Neural cell (in vitro differentiated cells): ENCODE measurements at places on chromosomes 6 and 20. TPM values are rescaled to one million over a fixed set of nuclear protein-coding genes. Genes with fewer than 3 reads are reported as not detected.

The IL17F gene
- not detected in 2 replicates for polyA plus RNA-seq

The ADGRB3 gene
- 62.4 and 66.5 TPM in 2 replicates for polyA plus RNA-seq

The LTA gene
- 0.56 TPM in 1 of 2 replicates, not detected in the other for polyA plus RNA-seq

The TNFRSF6B gene
- polyA plus RNA-seq, result 9.4 TPM in 1 of 2 replicates, not detected in the other

The SIRPG gene
- polyA plus RNA-seq, result not detected in 2 replicates

The PTCRA gene
- polyA plus RNA-seq, result not detected in 2 replicates

The MTFR2 gene
- 1.4 TPM in 1 of 2 replicates, not detected in the other for polyA plus RNA-seq

The E2F1 gene
- 1.8 and 2.3 TPM in 2 replicates for polyA plus RNA-seq

The C20orf141 gene
- not detected in 2 replicates for polyA plus RNA-seq

The SERINC3 gene
- 63.2 and 64.5 TPM in 2 replicates for polyA plus RNA-seq

The ANKEF1 gene
- 3.2 and 3.5 TPM in 2 replicates for polyA plus RNA-seq

The RAET1L gene
- not detected in 2 replicates for polyA plus RNA-seq

The MCHR2 gene
- not detected in 2 replicates for polyA plus RNA-seq

The CTCFL gene
- not detected in 2 replicates for polyA plus RNA-seq

The LKAAEAR1 gene
- 9.3 and 16.3 TPM in 2 replicates for polyA plus RNA-seq

The TNNC2 gene
- polyA plus RNA-seq, result 3.8 TPM in 1 of 2 replicates, not detected in the other

The KIF6 gene
- 0.06 and 2.1 TPM in 2 replicates for polyA plus RNA-seq

The CITED2 gene
- polyA plus RNA-seq, result 38.1 and 41.9 TPM in 2 replicates

The AVP gene
- not detected in 2 replicates for polyA plus RNA-seq

The RAB32 gene
- polyA plus RNA-seq, result 0.42 and 1.8 TPM in 2 replicates

The JAG1 gene
- 9.0 and 10.2 TPM in 2 replicates for polyA plus RNA-seq

The ATP9A gene
- 56.1 and 63.1 TPM in 2 replicates for polyA plus RNA-seq

The SLC17A9 gene
- not detected in 2 replicates for polyA plus RNA-seq

The FOXC1 gene
- 0.09 TPM in 1 of 2 replicates, not detected in the other for polyA plus RNA-seq

The BPI gene
- not detected in 2 replicates for polyA plus RNA-seq

The DDO gene
- polyA plus RNA-seq, result not detected in 2 replicates

The CYP24A1 gene
- polyA plus RNA-seq, result 0.12 TPM in 1 of 2 replicates, not detected in the other

The NOTCH4 gene
- polyA plus RNA-seq, result 5.5 and 5.7 TPM in 2 replicates

The TMEM244 gene
- not detected in 2 replicates for polyA plus RNA-seq

The POM121L2 gene
- polyA plus RNA-seq, result not detected in 2 replicates

The TUBB2B gene
- 3,172 and 3,711 TPM in 2 replicates for polyA plus RNA-seq

The BRPF3 gene
- polyA plus RNA-seq, result 10.1 and 12.6 TPM in 2 replicates

The UST gene
- polyA plus RNA-seq, result 6.3 and 7.5 TPM in 2 replicates
